Activated CD4-positive, alpha-beta memory T cell treated with anti-CD3 and anti-CD28 coated beads for 36 hours (primary cell): ENCODE measurements at places on chromosomes 1 and 21.

GRCh38 chr1:63268876-63269275 lies 53.5 kb upstream of the FOXD3 start:
- no peak for DNase-seq

GRCh38 chr21:38721958-38722357 lies 83.8 kb upstream of the ETS2 start:
- no peak for DNase-seq

DNA sequence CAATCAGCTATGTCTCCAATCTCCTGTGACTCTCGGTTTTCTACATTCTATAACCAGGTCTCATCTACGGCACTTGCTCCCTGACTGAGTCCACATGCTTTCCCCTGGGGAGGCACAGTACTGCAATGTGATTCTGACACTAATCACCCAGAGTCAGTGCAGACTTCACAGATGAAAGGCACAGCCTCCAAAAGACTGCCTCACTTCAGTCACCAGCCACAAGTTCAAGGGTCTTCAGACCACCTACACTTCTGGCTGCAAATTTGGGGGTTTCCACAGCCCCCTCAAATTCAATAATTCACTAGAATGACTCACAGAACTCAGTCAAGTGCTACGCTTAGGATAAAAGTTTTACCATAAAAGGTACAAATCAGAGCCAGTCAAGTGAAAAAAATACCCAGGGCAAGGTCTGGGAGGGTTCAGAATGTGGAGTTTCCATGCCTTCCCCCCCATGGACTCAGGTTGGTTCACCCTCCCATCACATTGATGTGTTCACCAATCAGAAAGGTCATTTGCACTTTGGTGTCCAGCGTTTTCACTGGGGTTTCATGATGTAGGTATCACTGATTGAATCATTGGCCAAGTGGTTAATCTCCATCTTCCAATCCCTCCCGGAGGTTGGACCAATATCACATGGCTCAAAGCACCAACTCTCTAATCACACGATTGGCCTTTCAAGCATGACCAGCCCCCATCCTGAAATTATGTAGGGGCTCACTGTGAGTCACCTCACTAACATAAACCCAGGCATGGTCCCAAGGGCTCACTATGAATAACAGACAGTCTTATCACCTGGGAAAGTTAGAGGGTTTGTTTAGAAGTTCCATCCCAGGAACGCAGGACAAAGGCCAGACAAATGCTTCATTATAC lies 182.9 kb upstream of the CAMK1G start:
- DNase-seq = no peak

GRCh38 chr1:24418898-24419628 lies 3.5 kb downstream of the NIPAL3 start:
- DNase-seq = no peak

DNA sequence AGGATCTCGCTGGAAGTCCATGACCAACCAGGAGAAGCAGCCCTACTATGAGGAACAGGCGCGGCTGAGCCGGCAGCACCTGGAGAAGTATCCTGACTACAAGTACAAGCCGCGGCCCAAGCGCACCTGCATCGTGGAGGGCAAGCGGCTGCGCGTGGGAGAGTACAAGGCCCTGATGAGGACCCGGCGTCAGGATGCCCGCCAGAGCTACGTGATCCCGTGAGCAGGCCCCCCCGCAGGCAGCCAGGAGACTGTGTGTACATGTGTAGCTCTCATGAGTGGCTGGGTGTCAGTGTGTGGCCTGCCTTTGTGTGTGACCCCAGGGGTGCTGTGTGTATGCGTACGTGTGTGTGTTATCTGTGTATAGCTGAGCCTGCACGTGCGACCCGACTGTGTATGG lies 27.2 kb downstream of the ETNK2 start:
- DNase-seq = no peak

DNA sequence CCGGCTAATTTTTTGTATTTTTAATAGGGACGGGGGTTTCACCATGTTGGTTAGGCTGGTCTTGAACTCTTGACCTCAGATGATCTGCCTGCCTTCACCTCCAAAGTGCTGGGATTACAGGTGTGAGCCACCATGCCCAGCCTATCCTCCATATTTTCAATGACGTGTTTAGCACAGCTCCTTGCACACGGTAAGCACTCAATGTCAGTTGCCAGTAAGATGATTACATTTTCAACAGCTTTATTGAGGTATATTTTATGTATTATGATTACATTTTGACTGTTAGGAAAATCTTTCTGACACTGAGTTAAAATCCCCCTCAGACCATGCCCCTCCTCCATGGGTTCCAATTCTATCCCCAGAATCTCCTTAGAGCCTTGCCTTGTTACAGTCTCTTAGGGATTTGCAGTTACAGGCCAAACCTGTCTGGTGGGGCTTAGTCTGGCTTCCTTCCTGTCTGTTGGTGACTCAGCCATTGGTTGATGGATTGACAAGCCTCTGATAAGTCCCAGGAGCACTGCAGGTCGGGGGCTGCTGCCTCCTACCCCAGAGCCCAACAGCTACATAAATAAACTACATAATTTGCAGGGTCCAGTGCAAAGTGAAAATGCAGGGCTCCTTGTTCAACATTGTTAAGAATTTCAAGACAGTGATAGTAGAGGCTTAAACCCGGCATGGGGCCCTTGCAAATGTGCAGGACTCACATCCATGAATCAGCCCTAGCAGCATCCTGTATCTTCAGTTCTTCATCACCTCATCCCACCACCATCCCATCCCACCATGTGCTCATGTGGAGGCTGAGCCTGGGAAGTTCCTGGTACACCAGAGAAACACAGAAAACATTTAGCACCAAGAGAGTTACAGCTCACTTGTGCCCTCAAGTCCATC lies 23.4 kb downstream of the COA7 start:
- DNase-seq = no peak

- no peak for DNase-seq
Measured at GRCh38 chr1:71593523-71593922, 512.7 kb upstream of the ZRANB2 start.

DNA sequence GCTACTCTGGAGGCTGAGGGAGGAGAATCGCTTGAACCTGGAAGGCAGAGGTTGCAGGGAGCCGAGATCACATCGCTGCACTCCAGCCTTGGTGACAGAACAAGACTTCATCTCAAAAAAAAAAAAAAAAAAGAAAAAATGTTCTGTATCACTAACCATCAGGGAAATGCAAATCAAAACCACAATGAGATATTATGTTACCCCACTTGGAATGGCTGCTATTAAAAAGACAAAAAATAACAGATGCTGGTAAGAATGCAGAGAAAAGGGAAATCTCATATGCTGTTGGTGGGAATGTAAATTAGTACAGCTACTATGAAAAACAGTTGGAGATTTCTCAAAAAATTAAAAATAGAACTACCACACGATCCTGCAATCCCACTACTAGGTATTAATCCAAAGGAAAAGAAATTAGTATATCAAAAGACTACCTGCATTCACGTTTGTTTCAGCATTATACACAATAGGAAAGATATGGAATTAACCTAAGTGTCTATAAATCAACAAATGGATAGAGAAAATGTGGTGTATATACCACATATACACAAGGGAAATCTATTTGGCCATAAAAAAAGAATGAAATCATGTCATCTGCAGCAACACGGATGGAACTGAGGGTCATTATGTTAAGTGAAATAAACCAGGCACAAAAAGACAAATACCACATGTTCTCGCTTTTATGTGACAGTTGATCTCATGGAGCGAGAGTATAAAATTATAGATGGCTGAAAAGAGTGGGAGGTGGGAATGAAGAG lies 62.6 kb downstream of the ABL2 start:
- DNase-seq = no peak

GRCh38 chr1:21626921-21627339 lies 42.2 kb downstream of the RAP1GAP start:
- DNase-seq = no peak

DNA sequence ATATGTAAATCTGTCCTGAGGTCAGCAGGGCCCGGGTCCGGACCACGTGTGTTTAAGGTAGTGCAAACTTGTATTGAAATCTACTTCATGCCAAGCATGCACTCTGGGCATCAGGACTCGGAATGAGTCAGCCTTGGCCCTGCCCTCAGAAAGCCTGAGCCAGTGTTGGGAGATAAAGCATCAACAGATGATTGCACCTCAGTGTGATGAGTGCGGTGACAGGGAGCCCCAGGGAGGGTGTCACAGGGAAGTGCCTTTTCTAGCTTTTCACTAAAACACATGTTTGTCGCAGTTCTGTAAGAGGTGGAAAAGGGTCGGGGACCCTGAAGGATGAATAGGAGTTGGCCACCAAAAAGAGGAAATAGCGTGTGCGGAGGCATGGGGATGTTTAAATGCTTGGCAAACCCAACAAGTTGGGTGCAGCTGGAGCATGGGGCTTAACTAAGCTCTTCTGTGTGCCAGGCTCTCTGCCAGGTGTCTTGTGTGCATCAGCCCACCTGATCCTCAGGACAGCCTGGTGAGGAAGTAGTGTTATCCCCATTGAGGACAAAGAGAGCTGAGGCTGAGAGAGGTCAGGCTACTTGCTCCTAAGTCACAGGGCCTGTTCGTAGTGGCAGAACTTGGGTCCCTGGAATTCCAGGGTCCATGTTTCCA lies 48.2 kb upstream of the EPB41 start:
- no peak for DNase-seq

- no peak for DNase-seq
Measured at GRCh38 chr1:15173863-15174614, 20.5 kb downstream of the TMEM51 start.

GRCh38 chr1:42096554-42096953 lies 56.7 kb upstream of the GUCA2B start:
- no peak for DNase-seq

- no peak for DNase-seq
Measured at GRCh38 chr1:245160288-245160687, 5.5 kb downstream of the KIF26B start.

DNA sequence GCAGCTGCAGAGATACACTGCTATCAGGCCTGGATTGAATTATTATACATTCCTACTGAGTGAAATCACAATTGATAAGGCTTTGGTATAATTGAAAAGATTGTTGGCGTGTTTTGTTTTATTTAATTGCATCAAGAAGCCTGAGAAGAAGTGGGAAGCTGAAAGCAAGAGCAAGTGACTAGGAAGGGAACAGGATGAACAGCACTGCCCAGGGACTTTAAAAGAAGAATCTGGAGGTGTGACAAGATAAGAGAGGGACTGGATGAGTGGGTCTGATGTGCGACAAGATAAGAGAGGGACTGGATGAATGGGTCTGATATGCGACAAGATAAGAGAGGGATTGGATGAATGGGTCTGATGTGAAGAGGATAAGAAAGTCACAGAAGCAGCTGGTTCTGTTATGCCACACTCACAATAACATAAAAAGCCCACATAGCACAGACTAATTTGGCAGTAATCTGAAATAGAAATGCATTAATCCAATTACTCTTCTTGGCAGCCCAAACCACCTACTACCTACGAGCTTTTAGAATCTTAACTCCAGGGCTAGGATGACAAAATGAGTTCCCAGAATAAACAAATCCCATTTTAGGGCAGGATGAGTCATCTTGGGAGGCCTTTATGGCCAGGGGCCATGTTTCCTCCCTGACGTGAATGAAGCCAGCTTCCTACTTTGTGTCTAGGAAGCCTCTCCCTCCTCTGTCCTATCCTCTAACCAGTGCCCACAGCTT lies 129.7 kb downstream of the DUSP10 start:
- DNase-seq = no peak

DNA sequence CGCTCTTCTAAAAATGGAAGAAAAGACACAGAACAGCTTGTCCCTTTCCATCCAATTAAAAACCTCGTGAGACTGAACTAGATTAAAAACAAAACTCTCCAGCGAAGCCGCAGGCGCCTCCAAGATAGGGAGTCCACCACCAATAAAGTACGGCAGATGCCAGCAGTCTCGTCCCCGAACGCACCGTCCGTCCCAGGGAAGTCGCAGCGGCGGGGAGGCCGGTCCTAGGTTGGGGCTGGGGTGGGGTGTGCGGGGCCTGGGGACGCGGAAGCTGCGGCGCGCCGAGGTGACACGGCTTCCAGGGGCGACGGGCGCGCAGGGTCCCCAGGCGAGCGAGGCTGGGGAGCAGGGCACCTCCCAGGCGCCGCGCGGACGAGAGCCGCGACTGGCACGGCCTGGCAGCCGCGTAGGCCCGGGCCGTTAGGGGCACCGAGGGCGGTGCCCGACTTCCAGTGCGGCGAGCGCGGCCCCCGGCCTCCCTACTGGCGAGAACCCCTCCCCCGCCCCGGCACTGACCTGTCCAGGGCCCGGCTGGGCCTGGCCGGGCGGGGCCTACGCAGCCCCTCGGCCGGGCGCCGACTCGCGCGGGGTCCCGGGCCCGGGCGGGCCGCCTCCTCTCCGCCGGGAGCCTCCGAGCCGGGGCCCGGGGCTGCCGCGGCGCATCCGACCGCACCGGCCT lies 28.3 kb upstream of the A3GALT2 start:
- DNase-seq = peak; percentile 62

DNA sequence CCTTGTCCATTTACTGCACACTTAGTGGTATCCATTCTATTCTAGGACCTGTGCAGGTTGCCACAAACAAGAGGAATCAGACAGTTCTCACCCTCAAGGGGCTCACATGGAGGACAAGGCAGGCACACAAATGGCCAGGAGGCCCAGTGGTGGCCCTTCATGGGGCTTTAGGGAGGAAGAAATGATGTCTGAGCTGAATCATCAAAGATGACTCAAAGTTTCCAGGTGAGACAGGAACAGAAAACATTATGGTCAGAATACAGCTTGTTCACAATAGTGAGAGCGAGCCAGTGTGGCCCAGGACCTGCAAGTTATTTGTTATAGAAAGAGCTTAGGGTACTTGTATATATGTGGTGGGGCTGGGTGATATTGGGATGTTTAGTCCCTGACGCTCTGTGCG lies 26.4 kb downstream of the SHISAL2A start:
- DNase-seq = peak; percentile 66

GRCh38 chr1:114710360-114710759 lies 6.2 kb downstream of the NRAS start:
- no peak for DNase-seq

DNA sequence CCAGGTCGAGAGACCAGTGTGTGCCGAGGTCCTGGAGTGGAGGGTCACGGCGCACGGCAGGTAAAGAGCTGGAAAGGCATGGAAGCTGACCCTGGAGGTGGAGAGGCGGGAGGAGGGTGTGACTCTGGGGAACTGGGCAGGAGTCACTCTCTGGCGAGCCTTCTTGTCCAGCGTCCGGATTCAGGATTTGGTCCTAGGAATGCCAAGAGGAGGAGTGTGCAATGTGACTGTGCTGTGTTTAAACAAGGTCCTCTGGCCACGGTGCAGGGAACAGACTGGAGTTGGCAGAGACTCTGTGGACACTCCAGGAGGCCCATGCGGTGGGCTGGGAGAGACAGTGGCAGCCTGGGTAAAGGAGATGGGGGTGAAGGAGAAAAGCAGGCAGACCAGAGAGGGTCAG lies 64.2 kb upstream of the CASZ1 start:
- no peak for DNase-seq

DNA sequence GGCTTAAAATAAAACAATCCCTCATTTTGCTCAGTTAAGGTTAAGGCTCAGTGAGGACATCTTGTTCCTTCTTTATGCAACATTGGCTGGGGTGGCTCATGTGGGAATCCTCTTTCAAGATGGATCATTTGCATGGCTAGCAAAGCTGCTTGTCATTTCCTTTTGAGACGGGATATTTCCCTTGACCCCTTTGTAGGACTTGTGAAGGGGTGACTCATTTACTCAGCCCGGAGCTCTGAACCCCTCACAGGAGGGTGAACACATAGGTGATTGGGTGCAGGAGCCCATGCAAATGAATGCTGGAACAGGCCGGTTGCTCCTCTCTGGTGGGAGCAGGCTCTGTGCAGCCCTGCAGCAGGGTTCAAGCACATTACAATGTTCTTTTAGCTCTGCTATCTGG lies 15.8 kb upstream of the C8A start:
- DNase-seq = no peak
